ENCODE measurements at places on chromosomes 5 and 9. TPM values are rescaled to one million over a fixed set of nuclear protein-coding genes. Genes with fewer than 3 reads are reported as not detected.

The ARL14EPL gene
- total RNA-seq: not detected

- no peak for DNase-seq
Observed at GRCh38 chr5:31404325-31404724, 127.6 kb downstream of the DROSHA start.

The OBP2B gene
- total RNA-seq: not detected

- no peak for DNase-seq
Observed at GRCh38 chr9:74948937-74949336, 3.8 kb downstream of the C9orf40 start.

The FOXD4 gene
- total RNA-seq: 0.50 TPM

- no peak for DNase-seq
Observed at GRCh38 chr5:126450346-126450745, 27.1 kb downstream of the GRAMD2B start.

DNA sequence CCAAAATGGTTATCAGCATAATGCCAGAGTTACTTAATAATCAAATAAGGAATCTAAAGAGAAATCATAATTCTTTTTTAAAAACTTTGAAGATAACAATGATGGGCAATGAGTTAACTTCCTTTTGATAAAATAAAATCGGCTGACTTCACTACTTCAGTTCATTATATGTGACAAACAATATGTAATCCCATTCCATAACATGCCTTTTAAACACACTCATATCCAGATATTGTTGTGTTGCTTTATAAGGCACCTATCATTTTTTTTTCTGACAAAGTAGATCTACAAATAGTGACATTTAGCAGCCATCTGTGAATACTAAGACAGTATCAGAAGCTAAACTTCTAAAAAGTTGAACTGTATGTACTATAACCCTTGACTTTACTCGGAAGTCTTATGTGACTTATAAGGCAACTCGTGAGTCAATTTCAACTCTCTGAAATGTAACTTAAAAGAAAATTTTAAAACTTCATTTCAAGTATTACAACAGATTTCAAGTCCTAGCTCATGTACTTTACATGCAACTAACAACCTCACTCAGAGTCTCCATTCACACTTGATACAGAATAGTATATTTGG is 7.5 kb downstream of the ADAMTS6 start:
- DNase-seq: no peak

DNA sequence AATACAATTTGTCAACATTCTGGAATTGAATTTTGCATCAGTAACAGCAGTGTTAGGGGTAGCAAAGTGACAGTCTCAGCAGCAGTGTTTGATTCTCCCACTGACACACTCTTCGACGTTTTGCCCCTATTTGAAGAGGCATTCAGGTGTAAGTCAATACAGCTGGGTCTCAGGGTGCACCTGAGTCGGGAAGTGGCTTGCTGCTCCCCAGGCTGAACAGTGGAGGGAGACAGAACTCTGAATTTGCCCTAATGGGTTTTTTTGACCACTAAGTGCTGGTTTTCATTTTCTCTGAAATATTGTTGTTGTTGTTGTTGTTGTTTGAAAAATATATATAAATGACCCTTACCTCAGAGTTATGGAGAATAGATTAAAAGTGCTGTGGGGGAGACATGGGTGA is 223.2 kb downstream of the TLR4 start:
- no peak for DNase-seq

- no peak for DNase-seq
Observed at GRCh38 chr9:135766251-135766650, 64.3 kb downstream of the KCNT1 start.

The PRUNE2 gene
- 253 TPM for total RNA-seq

Measured in dorsolateral prefrontal cortex (tissue), 122 donors.